MCF 10A (cell line): ENCODE measurements at places on chromosomes 6 and 20.

GRCh38 chr6:14759976-14760672, 485.7 kb upstream of the JARID2 start:
- DNase-seq = no peak

GRCh38 chr6:53201270-53201669, 52.6 kb upstream of the GCM1 start:
- DNase-seq = no peak

- DNase-seq = no peak
These were observed 623.8 kb downstream of the MMUT start for GRCh38 chr6:48839206-48839605.

DNA sequence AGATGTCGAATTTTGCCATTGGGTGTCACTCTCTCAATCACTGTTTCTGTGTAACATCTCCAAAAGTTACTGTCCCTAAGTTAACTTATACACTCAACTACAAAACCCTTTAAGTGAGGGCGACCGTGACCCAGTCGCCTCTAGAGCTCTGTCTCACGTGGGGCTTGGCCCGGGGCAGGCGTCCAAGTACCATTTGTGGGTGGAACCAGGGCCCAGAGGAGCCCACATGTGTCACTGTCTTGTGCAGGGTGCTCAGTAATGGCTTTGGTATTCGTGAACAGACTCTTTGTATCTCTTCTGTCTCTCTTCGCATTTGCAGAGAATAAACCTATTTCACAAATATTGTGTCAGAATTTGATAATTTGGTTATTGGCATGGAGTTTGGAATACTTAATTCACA, 109.9 kb upstream of the THBS2 start:
- no peak for DNase-seq

DNA sequence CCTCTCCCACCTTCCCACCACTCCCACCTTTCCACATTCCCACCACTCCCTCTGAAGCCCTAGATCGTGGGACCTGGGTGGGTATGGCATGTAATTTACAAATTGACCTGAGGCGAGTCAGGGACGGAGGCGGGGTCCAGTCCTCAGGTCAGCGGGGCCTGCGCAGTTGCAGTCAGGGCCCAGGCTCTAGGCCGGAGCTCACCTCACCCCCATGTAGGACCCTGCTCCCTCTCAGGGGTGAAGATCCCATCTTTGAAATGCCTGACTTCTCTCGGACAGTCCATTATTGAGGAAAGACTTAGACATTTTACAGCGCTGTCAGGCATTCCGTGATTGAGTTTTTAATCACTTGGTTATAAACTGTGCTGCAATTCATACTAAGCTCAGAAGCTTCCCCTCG, 10.5 kb downstream of the THBS2 start:
- DNase-seq = no peak

- no peak for DNase-seq
These were observed 11.6 kb downstream of the RBCK1 start for GRCh38 chr20:419556-420165.

DNA sequence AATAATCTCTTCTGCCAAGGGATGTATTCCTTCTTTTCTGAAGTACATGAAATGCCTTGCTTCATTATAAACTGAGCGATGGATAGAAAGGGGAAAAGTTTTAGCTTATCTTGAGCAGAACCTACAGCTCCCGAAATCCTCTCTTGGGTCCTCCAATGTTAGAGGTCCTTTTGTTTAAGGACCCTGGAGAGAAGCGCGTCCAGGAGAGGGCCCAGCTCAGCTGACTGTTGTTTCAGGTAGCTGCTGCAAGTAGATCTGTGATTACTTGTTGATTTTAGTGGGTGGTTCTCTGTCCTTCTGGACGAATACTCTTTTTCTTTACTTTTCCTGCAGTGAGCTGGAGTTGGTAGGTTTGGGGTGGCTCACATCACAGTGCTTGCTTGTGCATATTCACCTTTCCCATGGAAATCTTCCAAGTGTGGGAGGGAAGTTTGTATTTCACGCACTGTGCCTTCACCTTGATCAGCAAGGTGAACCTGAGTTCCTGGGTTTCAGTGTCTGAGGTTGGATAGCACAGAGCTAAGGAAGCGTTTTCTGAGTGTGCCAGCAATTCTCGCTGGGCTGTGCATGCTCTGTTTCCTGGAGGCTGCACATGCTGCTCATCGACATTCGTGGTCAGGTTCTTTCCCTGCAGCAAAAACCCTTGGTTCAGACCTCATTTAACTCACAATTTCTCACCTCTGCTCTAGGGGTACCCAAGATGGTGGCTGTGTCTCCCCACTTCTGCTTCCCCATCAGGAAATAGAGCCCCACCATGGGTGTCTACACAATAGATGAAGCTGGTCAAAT, 176.3 kb downstream of the JARID2 start:
- DNase-seq = no peak

DNA sequence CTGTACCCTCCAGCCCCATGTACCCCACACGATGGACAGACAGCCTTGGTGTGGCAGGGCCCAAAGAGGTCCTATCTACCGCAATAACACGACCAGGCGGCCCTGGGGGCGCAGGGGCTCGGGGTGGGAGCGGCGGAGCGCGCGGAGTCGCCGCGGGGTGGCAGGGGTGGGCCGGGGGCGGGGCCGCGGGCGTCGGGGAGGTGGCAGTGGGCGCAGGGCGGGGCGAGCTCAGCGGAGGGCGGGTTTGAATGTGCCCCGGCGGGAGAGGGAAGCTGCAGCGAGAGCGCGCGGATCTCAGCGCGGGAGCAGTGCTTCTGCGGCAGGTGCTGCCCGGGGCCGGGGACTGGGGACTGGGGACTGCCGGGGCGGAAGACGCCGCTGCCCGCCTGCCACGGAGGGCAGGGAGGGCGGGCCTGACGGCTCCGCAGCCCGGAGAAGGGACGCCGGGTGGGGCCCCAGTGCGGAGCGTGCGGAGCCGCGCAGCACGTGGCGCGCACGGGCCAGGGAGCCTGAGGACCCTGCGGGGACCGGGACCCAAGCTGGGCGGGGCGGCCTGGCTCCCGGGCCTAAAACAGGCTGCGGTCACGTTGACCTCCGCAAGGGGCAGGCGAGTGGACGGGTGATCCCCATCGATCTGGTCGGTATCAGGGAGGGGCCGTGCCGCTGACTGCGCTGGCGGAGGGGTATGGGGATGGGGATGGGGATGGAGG, at the start of gene SLC29A1:
Gene SLC29A1, plus strand, starts transcription at position 277 of the 710 bp plus-strand sequence. CDS start 3,719 bp downstream, outside the sequence.
- DNase-seq = peak; percentile 46

GRCh38 chr20:62069741-62070216, 4.1 kb upstream of the TAF4 start:
- no peak for DNase-seq

DNA sequence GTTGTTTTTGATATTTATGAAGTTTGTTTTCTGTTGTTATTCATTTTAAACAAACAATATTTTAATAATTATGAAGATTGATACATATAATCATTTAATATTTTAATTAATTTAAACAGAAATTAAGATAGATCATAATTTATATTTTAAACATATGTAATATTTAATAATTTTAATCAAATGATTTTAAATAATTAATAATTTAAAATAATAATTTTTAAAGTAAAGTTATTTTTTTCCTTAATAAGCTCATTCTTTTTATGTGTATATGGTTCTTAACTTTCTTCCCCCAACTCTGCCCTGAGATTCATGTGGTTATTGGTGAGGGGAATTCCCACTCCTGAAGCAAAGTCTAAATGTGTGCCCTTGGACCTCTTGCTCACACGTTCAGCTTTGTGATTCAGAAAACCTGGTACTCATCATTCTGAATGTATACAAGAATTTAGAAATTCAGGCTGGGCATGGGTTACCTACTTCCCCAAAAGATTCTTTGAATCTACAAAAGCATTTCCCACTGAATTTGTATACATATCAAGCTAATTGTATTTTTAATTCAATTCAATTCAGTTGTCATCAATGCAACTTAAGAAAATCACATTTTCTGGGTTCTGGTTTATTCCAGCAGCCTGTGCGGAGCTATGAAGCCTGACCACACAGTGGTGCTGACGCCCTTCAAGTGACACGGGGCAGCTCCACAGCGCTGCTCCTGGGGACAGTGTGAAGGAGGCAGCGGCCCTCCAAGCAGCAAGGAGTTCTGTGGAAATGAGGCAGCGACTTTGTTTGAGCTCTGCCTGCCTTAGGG, 168.9 kb upstream of the UST start:
- DNase-seq = peak; percentile 79

- DNase-seq = no peak
These were observed 56.1 kb downstream of the DCBLD1 start for GRCh38 chr6:117538615-117539014.

- no peak for DNase-seq
These were observed 400.4 kb upstream of the PTCHD4 start for GRCh38 chr6:48511378-48511777.

GRCh38 chr20:6613280-6613861, 154.1 kb upstream of the BMP2 start:
- peak; percentile 68 for DNase-seq
